AG09309 (cell line): ENCODE measurements at places on chromosomes 12 and 14.

GRCh38 chr12:92381856-92382255 is 236.2 kb upstream of the BTG1 start:
- no peak for DNase-seq

DNA sequence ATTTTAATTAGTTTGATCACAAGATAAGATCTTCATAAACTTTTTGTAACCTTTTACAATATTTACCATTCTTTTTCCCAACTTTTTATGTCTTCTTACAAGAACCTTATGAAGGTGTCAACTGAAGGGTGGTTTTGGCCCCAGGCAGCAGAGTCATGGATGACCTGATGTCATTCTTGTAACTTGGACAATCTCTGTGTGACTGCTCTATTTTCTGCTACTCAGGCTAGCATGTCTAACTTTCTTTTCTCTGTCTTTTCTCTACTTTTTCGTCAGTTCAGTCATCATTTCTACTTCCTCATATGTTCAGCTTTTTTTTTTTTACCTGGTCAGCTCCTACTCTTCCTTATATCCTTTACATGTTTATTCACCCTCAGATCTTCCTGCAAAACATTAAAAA is 150.7 kb upstream of the PTPRQ start:
- DNase-seq, result no peak

- no peak for DNase-seq
Observed at GRCh38 chr12:100669922-100670321, 96.4 kb downstream of the GAS2L3 start.

DNA sequence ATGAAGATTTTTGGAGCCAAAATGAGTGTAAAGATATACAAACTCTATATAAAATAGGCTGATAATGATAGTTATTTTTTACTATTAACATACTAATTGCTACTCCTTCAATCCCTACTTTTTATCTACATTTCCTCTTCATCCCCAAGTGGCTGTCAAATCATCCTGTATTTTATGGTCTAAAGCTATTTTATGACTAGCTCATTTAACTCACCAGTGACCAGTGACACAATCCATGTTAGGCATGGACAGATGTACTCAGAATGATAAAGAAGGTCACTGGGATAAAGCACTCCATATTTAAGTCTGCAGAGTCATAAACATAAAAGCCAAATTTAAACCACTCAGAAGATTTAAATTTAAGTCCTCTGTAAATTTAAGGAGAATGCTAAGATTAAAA is 183.0 kb downstream of the MED13L start:
- DNase-seq, result no peak

DNA sequence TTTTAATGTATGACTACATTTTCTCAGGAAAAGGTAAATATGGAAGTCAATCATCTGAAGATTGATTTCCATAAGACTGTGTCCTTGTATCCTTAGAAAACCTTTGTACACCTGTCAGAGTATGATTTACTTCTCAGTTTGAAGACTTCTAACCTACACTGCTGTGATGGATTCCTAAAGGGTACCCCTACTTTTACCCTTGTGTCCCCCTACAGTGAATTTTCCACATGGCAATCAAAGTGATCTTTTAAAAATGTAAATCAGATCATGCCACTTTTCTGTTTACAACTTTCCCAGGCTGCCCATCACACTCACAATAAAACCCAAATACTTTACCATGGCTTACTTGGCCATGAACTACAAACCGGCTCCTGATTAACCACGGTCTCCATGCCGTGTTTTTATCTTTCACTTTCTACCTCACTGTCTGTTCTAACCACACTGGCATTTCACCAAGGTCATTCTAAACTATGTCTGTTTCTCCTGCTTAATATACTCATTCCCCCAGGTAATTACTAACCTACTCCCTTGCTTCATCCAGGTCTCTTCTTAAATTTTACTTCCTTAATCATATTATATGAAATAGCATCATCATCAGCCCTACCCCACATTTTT is 8.1 kb downstream of the DNAI7 start:
- DNase-seq, result no peak

- DNase-seq, result no peak
Observed at GRCh38 chr14:53855127-53855526, 101.5 kb downstream of the BMP4 start.

DNA sequence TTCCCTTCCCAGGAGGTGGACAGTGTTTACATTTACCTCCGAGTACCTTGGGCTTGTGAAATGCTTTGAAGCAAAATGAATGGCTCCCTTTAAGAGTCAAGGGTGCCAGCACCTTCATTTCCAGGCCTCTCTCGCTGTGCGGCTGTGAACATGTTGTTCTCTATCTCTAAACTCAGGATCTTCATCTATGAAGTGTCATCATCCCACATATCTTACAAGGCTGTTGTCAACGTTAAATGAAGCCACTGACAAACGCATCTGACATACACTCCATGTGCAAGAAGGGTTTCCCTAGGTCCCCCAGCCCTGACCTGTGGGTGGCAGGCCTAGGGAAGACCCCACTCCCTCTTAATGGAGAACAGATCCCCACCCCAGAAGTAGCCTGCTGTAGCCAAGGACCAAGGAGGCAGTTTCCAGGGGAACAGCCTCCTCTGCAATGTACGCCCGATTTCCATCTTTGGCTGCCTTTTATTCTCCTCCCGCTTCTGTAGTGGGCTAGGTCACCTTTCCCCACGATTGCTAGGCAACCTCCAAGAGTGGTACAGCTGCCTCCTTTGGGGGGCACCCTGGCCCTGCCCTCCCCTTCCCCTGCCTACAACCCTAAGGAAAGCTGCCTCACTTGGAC is 7.6 kb downstream of the ACTN1 start:
- no peak for DNase-seq

GRCh38 chr14:64719601-64720000 is 15.4 kb downstream of the PLEKHG3 start:
- DNase-seq, result no peak

GRCh38 chr14:102229071-102229738 is 75.8 kb downstream of the MOK start:
- no peak for DNase-seq

GRCh38 chr12:15152868-15153267 is 68.3 kb downstream of the RERG start:
- no peak for DNase-seq

DNA sequence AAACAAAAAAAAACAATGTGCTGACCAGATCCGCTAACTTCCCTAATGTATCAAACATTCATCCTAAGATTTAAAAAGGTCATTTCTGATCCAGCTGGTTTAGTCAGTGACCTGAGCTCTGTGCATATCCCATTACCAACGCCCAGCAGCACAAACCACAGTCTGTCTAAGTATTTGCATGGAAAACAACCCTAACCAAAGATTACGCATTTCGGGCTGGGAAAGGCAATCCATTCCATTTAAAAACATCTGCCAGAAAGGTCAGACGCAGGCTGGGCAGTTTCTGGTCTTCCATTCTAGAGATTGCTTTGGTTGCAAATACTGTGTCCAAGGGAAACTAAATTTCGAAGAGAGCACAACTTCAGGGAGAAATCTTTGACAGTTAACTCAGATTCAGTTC is 234.9 kb downstream of the FLRT2 start:
- DNase-seq, result no peak

DNA sequence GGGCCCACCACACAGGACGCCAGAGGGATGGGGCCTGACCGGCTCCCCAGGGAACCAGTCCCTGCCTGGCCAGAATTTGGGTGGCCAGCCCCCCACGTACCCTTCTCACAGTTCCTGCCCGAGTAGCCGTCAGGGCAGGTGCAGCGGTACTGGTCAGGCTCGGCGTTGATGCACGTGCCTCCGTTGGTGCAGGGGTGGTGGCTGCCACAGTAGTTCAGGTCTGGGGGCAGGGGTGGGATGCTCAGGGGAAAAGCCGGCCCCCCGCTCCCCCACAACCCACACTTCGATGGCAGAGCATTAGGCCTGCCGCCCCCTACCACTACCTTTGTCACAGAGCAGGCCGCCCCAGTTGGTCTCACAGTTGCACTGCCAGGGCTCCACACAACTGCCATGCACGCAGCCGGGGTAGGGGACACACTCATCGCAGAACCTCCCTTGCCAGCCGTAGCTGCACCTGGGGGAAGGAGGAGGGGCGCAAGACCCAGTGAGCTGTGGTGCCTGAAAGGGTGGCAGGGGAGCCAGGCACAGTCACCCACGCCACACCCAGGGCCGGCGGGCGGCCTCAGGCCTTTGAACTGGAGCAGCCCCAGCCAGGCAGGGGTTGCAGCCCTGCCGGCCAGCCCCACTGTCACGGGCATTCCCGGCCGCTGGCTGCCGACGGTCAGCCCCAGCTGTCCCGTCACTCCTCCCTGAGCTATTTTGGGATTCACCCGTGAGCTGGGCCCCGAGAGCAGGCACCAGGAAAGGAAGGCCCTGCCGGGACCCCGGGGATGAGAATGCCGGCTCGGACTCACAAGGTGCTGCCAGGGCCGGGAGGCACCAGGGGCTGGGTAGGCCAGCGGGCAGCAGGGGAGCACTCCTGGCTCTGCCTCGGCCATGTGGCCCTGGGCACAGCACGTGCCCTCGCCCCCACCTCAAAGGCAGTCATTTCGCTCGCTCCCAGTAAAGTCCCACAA is 16.5 kb downstream of the JAG2 start:
- DNase-seq, result no peak

- DNase-seq, result no peak
Observed at GRCh38 chr12:19893514-19893913, 454.2 kb downstream of the AEBP2 start.

- DNase-seq, result peak; percentile 4
Observed at GRCh38 chr14:63287666-63288483, 30.9 kb downstream of the GPHB5 start.

- no peak for DNase-seq
Observed at GRCh38 chr12:130698106-130698505, 18.0 kb downstream of the RIMBP2 start.

GRCh38 chr12:3136641-3137267 is 59.6 kb downstream of the TSPAN9 start:
- no peak for DNase-seq
